Stimulated activated CD4-positive, alpha-beta T cell treated with anti-CD3 and anti-CD28 coated beads, TNF-alpha, amount 100 ng/mL, for 1 hour (primary cell): ENCODE measurements at places on chromosomes 1 and 21.

DNA sequence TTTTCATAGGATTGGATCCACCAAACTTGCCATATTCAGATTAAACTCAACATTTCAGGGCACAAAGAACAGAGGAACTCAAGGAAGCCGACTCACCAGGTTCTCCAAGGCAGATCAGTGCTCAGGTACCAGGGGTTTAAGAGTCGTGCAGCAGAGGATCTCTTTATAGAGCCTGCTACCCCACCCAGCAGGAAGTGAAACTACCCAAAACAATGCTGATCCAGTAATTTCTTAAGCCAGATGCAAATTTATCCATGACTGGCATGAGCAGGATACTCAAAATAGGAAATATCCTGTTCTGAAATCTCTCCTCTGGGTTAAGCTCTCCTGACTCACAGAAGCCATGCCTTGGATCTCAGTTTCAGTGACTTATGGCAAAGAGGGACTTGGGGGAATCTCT, at the start of gene SPRR2A:
SPRR2A (minus strand) TSS at position 138 of the 400 bp plus-strand sequence. CDS start 777 bp downstream, outside the sequence.
- no peak for DNase-seq

GRCh38 chr1:87226341-87226760, 102.3 kb upstream of the LMO4 start:
- no peak for DNase-seq

DNA sequence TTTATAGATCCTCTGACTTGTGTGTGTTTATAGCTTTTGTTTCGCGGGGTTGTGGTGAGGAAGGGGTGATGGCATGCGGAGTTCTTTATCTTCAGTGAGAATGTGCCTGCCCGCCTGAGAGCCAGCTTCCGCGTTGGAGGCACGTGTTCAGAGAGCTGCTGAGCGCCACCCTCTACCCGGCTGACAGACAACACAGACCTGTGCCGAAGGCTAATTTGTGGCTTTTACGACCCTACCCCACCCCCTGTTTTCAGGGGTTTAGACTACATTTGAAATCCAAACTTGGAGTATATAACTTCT, 14.4 kb upstream of the CD101 start:
- DNase-seq = peak; percentile 35

GRCh38 chr21:36697851-36698384, 997 bp upstream of the SIM2 start:
- no peak for DNase-seq

DNA sequence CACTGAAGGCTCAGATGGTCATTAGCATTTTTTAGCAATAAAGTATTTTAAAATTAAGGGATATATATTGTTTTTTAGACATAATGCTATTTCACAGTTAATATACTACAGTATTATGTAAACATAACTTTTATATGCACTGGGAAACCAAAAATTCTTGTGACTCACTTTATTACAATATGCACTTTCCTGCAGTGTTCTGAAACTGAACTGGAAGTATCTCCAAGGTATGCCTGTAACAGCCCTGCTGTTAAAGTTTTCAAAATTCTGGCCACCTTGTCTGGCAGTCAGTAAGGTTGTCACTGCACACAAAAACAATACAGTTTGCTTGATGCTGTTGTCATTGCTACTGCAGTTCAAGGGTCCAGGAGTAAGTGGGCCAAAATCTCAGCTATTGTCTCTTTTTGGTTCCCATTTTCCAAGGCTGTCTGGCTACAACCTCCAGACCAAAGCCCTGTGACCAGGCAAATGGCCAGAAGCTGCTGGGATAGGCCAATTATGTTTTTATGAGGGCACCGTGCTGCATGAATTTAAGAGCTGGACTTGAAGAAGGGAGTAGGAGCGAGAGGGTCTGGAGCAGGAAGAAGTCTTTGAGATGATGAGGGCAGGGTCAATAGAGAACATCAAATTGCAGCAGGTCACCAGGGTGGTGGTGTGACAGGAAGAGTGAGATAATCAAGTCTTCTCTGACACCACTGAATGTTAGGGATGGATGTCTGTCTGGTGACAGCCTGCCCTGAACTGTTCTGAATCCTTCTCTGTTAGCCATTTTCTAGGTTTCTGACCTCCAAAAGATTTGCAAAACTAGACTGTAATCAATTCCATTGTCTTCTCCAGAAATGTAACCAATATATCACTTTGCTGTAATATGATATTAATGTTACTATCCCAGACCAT, 82.3 kb upstream of the CACHD1 start:
- DNase-seq = no peak

DNA sequence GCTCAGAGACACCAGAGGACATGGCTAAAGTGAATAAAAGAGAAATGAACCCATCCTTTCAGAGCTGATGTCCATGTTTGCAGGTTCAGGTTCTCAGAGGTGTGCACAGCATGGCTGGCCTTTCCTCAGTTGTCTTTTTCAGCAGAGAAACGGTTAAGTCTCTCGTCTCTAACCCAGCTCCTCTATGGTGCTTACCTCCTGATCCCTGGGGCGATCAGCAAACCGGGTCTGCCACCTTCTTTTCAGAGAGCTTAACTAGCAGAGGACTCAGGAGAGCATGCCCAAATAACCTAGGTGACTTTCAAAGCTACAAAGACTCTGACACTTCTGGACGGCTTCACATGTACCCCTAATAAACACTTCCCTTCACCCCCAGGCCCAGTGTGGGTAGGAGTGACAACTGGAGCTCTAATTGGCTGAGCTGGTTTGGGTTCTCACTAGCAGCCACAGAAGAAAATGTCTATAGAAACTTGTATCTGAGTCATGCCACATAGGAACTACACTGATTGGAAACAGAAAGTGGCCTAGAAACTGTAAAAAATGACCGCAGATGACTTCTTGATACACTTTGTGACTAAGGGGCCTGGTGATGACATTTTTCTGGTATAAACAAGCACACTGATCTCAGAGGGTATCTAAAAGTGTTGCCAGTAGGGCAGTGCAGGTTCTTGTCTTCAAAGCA, at the start of gene AIM2:
AIM2 (minus strand) TSS at position 329 of the 682 bp plus-strand sequence. CDS start 3,267 bp downstream, outside the sequence.
- peak; percentile 21 for DNase-seq

GRCh38 chr21:31795992-31796391, 64.1 kb upstream of the SCAF4 start:
- no peak for DNase-seq

DNA sequence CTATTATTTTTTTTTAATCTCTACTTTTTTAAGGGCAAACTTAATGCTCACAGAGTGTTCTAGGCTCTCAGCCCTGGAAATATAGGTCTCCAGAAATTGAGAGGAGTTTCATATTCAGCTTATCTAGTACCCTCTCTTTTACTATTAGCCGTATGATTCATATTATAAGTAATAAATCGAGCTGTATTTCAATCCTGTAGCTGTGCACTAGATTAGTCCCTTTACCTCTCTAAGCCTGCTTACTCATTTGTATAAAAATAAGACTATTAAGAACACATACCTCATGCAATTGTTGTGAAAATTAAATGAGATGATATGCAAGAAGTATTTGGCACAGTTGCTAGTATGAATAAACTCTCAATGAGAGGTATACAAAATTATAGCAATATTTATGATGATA, 128.2 kb upstream of the HOOK1 start:
- DNase-seq = no peak

DNA sequence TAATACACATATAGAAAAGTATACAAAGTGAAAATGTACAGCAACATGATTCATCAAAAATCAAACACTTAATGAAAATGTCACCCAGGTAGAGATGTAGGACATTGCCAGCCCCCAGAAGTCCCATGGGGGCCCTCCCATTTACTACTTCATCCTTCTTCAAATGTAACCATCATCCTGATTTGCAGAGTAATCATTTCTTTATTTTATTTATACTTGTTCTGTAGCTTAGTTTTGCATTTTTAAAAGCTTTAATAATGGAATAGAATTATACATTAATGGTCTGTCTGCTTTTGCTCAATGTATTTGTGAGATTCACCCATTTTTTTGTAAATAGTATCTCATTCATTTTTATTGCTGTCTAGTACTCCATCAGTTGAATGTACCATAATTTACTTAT, 96.8 kb upstream of the CD55 start:
- no peak for DNase-seq

GRCh38 chr1:101259744-101260148, 22.9 kb downstream of the S1PR1 start:
- no peak for DNase-seq

DNA sequence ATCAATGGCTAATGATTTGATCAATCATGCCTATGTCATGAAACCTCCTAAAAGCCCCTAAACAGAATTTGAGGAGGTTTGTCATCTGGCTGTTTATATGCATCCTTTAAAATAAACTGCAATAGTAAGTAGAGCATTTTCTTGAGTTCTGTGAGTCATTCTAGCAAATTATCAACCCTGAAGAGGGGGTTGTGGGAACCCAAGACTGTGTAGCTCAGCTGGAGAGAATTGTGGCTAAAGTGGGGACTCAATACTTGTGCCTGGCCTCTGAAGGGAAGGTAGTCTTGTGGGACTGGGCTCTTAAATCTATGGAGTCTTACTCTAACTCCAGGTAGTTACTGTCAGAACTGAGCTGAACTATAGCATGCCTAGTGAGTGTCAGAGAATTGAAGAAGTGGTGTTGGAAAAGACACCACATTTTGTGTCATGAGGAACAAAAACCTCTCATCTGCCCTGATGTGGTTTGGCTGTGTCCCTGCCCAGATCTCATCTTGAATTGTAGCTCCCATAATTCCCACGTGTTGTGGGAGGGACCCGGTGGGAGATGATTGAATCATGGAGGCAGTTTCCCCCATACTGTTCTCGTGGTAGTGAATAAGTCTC, 402.4 kb downstream of the USH2A start:
- DNase-seq = no peak

- no peak for DNase-seq
Measured at GRCh38 chr1:212556822-212557549, 51.6 kb upstream of the ATF3 start.

DNA sequence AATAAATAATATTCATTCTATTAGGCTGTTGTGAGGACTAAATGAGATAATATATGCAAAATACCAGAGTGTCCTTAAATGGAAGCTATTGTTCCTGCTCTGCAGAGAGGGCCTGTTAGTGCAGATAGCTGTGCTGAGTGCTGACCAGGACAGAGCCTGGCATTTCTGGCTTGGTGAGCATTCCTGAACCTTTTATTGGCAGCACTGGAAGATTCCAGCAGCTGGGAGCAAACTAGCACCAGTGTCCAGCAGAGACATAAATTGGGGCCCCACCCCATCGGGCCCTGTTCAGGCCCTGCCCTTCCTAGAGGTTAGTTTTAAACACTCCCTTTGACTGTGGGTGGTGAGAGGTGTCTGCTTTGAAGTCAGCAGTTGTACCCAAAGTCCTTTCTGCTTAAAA, 85.9 kb upstream of the GADD45A start:
- DNase-seq = no peak

DNA sequence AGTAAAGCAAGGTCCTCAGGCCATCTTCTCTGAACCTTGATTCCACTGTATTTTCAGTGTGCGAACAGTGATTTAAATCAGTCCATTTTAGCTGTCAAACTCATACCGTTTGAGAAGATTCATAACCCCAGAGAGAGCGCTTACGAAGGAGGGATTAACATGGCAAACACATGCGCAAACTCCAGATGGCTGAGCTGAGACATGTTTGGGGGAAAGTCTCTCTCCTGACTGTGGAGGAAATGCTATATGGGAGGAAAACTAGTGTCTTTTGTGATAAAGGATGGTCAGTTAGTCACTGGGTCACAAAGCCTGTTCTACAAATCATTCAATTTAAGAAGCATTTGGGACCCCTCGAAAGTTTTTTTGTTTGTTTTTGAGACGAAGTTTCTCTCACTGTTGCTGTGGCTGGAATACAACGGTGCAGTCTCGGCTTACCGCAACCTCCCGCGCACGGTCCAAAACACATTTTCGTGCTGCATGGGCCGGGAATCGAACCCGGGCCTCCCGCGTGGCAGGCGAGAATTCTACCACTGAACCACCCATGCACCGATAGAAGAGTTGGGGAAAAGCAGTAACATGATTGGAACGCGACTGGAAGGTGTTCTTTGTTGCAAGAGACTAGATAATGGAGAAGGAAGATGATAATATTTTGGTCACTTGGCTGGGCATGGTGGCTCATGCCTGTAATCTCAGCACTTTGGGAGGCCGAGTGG, 58.4 kb upstream of the CXADR start:
- DNase-seq = peak; percentile 14

DNA sequence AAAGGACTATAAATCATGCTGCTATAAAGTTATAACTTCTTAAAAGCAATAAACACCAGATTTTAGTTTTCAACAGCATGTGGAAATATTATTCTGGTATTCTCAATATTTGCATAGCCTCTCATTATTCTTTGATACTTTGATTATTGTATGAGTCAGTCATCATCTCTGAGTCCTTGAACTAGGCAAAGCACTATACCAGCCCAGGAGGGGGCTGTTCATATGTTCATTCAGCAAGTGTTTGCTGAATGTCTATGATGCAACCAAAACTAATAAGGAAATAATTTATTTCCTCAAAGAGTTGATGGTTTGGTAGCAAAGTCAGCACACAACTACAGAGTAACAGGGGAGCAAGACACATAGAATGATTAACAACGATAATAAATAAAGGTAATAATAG, 175.6 kb upstream of the C1orf105 start:
- no peak for DNase-seq

GRCh38 chr1:54137534-54138061, 15.2 kb downstream of the CDCP2 start:
- no peak for DNase-seq

DNA sequence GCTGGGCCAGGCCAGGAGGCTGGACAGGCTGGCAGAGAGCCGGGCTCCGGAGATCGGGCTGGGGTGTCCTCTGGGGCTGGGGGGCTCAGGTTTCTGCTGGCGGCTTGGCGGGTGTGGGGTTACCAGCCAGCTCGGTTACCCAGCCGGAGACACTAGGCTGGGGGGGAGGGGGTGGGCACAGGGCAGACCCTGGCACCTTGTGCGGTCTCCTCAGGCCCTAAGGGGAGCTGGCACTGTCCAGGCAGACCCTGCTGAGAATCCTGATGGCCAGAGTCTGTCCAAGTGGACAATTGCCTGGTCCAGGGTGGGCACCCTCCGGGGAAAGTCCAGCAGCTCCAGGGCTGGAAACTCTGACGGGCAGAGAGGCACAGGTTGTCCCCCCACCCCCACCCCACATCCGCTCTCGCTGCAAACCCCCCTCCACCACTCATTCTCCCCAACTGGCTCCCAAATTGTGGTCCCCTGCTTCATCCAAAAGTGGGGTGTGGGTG, 6.7 kb downstream of the ZBTB7B start:
- no peak for DNase-seq

DNA sequence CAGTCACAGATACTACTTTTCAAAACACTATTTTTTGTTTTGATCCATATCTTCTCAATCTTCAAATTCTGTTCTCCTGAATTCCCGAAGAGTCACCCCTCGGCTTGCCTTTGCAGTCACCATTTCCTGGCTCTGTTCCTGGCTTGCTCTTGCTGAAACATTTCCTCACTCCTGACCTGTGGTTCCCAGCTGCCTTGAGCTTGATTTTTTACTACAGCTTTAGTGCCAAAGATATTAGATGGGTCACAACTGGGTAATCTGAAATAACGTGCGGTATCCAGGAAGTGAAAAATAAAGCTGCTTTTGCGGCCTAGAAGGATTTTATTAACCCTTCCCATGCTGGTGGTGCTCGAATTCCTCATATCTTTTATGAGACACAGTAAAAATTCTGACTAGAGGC, 318.8 kb downstream of the PCP4 start:
- no peak for DNase-seq

DNA sequence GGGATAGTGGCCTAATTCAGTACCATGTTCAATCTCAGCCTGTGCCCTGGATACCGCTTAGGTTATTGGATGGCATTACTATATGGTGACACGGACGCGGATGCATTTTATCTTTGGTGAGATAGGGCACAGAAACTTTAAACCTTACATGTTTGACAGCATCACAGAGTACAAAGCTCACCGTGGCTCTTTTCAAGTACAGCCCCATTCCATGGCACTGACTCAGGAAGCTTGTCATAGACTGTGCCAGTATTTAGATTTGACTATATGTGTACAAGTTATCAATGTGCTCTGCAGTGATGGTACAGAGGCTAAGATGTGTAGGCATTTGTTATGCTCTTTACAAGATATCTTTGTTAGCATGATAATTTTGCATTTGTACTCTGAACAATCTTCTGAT, 169.0 kb downstream of the RYR2 start:
- no peak for DNase-seq
